OCI-LY7 (cell line): ENCODE measurements at places on chromosomes 11 and 22.

- no peak for DNase-seq
Measured at GRCh38 chr11:118921929-118922744, 3.6 kb downstream of the BCL9L start.

DNA sequence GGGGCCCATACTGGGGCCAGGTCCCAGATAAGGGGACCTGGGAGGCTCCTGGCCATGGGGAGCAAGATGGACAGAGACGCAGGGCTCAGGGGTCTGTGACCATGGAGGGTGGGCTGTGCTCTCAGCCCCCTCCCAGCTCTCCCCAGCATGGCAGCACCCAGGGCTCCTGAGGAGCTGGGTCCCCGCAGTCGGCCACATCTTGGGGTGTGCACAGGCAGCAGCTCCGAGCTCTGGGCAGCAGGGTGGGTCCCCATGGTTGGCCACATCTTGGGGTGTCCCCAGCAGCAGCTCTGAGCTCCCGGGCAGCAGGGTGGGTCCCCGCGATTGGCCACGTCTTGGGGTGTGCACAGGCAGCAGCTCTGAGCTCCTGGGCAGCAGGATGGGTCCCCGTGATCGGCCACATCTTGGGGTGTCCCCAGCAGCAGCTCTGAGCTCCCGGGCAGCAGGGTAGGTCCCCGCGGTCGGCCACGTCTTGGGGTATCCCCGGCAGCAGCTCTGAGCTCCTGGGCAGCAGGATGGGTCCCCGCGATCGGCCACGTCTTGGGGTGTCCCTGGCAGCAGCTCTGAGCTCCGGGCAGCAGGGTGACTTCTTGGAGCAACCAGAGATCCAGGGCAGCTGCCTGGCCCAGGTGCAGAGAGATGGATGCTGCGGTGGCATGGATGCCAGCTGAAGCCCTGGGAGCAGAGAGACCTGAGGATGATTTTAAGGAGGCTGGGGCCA lies 18.3 kb upstream of the MUC5B start:
- DNase-seq = no peak

DNA sequence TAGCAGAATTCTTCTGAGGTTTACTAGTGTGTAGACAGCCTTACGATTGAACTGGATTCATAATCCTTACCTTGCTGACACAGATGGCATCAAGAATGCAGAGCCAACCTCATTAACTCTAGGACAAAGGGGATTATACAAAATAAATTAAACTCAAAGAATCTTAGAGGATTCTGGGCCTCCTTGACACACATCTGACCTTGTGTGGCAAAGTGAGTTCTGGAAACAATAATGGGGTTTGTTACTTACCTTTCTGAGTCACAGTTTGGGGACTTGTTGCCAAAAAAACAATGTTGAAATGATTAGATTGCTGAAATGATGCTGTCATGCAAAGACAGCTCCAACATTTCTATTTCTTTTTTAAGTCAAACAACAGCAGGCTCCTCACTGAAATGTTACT lies 179.1 kb upstream of the ISX start:
- no peak for DNase-seq

GRCh38 chr22:31773416-31773815 lies 19.6 kb downstream of the DEPDC5 start:
- DNase-seq = no peak

GRCh38 chr22:31211862-31212730 lies at the start of gene LIMK2:
LIMK2 (plus strand) TSS chr22:31212298; CDS start chr22:31212409, 111 bp downstream.
- DNase-seq = peak; percentile 96

GRCh38 chr11:111019451-111019850 lies 226.1 kb upstream of the POU2AF2 start:
- no peak for DNase-seq

DNA sequence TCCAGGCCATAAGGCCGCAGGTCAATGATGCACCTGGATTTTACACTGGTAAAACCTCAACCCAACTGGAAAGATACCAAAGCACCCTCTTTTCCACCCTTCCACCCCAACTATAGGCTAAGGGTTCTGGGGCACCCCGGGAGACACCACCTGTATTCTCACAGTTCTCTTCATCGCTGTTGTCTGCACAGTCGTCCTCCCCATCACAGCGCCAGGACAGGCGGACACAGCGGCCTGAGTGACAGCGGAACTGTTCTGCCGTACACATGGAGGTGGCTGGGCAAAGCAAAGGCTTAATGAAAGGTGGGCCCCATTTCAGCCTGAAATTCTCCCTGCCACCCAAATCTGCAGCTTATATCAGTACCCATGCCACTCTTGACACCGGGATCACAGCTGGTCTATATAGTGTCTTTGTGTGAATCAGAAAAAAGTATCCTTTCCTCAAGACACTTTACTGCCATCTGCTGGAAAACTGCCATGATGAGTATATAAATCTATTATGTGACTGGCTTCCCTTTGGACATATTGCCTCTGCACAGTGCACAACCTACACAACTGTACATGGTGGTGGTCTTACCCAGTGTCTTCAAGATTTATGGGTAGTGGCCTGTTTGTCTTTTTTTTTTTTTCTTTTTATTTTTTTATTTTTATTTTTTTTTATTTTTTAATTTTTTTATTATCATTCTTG lies 21.5 kb downstream of the LRP4 start:
- peak; percentile 63 for DNase-seq

GRCh38 chr11:95375886-95376285 lies 144.9 kb upstream of the SESN3 start:
- DNase-seq = no peak

GRCh38 chr11:69844396-69844795 lies 25.2 kb upstream of the FGF3 start:
- DNase-seq = no peak

- DNase-seq = peak; percentile 37
Measured at GRCh38 chr11:72676861-72677341, 2.7 kb upstream of the PDE2A start.

DNA sequence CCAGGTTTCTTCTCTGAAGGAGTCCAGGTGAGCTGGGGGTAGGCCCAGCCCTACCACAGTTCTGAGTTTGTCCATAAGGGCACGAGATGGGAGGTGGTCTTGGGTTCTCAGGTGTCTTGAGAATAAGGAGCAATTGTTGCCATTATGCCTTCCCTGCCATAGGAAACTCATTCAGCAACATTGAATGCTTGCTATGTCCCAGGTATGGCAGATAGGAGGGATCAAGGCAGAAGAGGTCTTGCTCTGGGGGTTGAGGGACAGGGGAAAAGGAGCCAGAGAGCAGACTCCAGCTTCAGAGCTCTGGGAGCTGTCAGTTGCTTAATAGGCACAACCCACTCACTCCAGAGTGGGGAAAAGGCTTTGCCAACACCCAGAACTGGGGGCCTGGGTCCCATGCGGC lies 4.3 kb downstream of the SELENOM start:
- DNase-seq = no peak

DNA sequence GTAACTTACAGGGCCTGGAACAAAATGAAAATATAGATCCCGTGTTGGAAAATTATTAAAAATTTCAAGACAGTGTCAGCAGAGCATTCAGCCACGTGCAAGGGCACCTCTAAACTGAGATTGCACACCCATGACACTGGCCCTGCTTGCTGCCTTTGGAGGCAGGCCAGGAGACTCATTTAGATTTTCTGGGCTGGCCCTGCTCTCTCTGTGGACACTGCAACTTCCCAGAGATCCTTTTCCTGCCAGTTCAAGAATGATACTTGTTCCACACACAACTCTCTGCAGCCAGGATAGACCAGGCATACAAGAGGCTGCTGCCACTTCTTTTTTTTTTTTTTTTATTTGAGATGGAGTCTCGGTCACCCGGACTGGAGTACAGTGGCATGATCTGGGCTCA lies 56.7 kb upstream of the PTPRJ start:
- no peak for DNase-seq

DNA sequence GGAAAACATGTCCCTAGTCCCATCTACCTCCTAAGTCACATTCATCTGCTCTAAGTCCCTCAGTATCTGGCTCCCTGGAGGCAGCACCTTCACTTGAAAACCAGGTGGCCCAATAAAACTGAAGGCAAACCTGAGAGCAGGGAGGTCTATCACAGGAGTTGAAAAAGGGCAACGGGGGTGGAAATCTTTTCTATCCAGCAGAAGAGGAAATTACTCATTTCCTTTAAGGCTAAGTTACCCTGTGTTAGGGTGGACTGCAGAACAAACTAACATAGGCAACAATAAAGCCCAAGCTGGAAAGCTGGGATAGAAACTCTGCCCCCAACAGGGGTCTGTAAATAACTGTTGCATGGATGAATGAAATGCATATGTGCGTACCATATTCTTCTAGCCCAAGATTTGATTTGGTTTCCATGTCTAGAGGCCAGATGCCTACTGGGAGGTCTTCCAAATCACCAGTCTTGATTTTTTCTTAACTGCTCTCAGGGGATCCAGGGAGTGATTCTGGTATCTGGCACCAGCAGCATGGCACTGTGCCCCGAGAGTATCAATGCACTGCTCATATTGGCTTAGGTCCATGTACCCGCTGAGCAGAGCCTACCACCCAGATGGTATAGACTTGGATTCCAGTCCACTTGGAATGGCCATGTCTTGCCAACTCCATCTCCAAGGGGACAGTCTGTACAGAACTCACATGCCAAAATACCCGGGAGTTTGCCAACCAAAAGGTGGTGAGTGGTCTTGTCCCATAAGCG lies 350.0 kb upstream of the NCAM1 start:
- no peak for DNase-seq

DNA sequence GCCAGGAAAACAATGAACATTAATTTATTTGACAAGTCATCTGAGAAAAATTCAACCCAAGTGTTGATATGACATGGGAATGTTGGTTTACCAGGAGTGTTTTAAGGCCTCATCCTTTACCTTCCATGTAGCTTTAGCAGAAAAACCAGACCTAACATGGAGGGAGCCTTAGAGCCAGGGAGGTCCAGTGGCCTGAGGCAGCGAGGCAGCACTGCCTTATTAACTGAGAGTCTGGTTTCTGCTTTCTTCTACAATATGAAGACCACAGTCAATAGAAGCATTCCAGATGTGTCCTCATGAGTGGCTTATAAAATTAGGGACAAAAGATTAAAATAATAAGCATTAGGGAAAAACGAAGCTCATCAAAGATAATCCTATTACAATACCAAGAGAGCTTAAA lies 61.5 kb downstream of the DKK3 start:
- no peak for DNase-seq

DNA sequence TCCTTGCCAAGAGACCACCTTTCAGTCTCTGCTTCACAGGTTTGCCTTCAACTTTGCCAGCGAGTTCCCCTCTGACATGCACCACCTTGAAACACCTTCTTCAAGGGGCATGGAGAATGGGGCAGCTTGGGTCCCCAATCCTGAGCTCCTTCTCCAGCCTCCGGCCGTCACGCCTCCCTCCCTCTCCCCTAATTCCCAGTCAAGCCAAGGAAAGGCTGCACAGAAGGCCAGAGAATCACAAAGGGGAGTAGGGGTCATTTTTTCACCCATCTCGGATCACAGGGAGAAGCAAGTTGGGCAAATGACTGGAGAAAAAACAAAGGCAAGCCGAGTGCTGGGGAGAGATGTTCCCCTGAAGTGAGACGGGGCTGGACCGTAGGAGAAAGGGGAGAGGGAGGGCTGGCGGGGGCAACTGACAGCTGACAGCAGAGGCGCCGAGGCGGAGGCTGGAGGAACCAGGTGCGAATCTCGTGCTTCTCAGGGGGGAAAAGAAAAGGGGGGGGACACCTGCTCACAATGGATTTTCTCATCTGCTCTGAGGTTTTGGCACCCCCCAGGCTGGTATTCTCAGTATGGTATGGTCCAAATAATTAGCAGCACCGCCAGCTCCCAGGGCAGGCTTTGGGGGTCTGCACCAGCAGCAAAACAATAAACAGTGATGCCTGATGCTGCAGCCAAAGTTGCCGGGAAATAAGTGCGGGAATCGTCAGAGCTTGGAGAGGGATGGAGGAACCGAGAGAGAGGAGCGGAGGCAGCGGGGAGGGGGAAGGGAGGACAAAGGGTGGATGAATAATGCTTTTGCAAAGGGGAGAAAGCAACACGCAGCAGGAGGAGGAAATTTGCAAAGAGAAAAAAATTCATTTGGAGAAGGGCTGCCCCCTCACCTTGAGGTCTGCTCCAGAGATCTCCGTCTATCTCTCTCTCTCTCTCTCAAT lies 644 bp downstream of the YPEL4 start:
- DNase-seq = peak; percentile 48
